ENCODE measurements at places on chromosomes 2 and 18.

- DNase-seq: no peak
Measured at GRCh38 chr2:12014088-12014960, 267.9 kb downstream of the LPIN1 start.

- DNase-seq: no peak
Measured at GRCh38 chr2:105875241-105875640, 130.5 kb downstream of the NCK2 start.

GRCh38 chr18:54434453-54434852 lies 76.7 kb downstream of the C18orf54 start:
- DNase-seq: no peak

DNA sequence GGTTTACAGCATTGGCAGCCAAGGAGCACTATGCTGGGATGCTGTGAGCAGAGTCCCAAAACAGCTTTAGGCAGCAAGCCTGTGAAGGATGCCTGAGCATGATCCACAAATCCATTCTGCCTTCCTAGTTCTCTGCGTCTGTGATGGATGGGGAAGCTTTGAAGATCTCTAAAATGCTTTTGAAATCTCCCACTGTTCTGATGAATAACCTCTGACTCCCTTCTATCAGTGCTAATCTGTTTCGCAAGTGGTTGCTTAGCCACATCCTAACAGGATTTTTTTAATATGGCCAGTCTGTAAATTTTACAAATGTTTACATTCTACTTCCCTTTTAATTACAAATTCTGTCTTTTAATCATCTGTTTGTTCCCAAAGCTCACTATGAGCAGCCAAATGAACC lies 319.2 kb downstream of the GULP1 start:
- DNase-seq: no peak

Data from activated naive CD4-positive, alpha-beta T cell (primary cell).